ENCODE measurements at places on chromosomes 16 and 17.

GRCh38 chr16:12538667-12539091, 265.0 kb downstream of the CPPED1 start:
- DNase-seq, result peak; percentile 15

GRCh38 chr16:58563235-58563634, 47.9 kb downstream of the SETD6 start:
- DNase-seq, result no peak

GRCh38 chr16:72921620-72922019, 126.3 kb downstream of the ZFHX3 start:
- no peak for DNase-seq

- DNase-seq, result no peak
These were observed 9.5 kb upstream of the MRC2 start for GRCh38 chr17:62617894-62618472.

GRCh38 chr17:10435096-10435495, 13.3 kb upstream of the MYH8 start:
- DNase-seq, result no peak

GRCh38 chr17:70479779-70480178, 310.4 kb downstream of the KCNJ2 start:
- DNase-seq, result no peak

DNA sequence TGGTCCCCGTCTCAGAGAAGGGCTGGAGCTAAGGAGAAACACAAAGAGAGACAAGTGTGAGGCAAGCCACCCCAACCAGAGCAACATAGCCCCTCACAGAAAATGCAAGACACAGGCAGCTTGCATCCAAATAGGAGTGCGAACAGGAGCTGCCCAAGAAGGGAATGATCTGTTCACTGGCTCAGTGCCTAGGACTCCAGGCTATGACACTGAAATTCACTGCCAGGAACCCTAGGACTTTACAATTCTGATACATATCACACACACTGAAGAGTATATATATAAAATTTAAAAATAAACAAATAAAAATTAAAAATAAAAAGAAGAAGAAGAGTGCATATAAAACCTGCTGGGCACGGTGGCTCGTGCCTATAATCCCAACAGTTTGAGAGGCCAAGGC, 5.2 kb downstream of the ZNF23 start:
- DNase-seq, result no peak

- peak; percentile 98 for DNase-seq
These were observed 11.8 kb downstream of the GRB2 start for GRCh38 chr17:75393523-75394331.

GRCh38 chr16:66099306-66099705, 267.2 kb upstream of the CDH5 start:
- no peak for DNase-seq

GRCh38 chr17:42559075-42559474, 2.9 kb upstream of the COASY start:
- no peak for DNase-seq

GRCh38 chr17:29295420-29295819, 1.5 kb upstream of the NUFIP2 start:
- DNase-seq, result no peak

- DNase-seq, result no peak
These were observed 25.6 kb downstream of the GOSR2 start for GRCh38 chr17:46948544-46948943.

DNA sequence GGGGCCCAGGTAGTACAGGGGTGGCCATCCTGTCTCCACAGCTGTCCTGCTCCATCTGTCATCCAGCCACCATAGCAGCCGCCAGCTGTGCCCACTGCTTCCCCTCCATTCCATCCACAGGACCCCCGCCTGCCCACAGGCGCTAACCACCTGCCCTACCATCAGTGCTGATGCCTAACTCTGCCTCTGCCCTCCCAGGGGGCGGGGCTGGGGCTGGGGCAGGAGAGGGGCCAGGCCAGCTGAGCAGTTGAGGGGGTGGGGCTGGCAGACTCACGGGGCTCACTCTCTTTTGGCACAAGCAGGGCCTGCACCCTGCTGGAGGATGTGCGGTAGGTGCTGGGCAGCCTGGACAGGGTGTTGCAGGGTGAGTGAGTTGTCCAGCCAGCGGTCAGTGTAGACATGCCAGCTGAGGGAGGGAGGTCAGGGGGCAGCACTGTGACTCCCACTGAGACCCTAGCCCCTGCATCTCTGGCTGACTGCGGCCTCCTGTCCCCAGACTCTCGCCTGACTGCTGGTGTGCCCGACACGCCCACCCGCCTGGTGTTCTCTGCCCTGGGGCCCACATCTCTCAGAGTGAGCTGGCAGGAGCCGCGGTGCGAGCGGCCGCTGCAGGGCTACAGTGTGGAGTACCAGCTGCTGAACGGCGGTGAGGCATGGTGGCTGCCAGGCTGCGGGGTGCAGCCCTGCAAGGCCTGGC, 9.6 kb downstream of the GALK1 start:
- DNase-seq, result no peak

- no peak for DNase-seq
These were observed 30.3 kb upstream of the MYO15B start for GRCh38 chr17:75557075-75557851.

DNA sequence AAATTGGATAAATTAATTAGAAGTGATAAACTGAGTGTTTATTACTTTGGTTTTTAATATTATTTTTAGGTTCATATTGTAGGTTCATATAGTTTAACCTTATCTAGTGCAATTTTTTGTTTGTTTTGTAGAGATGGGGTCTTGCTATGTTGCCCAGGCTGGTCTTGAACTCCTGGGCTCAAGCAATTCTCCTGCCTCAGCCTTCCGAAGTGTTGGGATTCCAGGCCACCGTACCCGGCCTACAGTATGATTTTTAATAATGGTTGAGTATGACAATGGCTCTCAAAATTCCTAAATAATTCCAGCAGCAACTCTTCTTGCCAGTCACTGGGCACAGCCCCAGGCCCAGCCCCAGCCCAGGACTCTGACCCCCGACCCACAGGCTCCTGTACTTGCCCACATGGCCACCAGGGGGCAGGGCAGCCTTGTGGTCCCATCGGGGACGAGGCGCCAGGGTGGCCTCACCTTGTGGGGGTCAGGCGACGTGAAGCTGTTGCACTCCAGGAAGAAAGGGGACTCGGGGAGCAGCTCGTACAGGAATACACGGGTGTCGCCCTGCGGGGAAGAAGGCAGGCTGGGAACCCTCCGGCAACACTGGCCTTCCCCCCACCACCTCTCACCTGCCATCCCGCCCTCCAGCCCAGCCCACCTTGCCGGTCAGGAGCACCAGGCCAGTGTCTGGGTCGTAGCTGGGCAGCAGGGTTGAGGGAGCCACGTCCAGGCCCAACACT, 7.9 kb upstream of the PAM16 start:
- DNase-seq, result peak; percentile 35

GRCh38 chr17:29591146-29591736, 1.7 kb upstream of the ANKRD13B start:
- no peak for DNase-seq

- DNase-seq, result no peak
These were observed 27.3 kb downstream of the HIC1 start for GRCh38 chr17:2082003-2082781.

GRCh38 chr17:44358066-44358465, 5.6 kb downstream of the FAM171A2 start:
- no peak for DNase-seq

DNA sequence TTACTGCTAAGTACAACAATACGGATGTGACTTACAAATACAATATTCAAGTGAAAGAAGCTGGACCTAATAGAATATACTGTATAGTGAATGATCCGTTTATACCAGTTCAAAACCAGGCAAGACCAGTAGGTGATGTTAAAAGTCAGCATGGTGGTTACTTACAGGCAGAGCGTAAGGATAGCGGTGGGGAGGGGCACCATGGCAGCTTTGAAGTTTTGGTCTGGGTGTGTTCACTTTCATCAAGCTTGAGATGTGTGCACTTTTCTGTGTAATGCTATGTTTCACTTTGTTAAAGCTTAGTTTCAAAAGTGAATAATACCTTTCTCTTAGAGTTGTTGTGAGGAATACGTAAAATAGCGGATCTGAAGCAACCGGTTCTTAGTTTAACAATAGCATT, 16.5 kb upstream of the SLC35G3 start:
- DNase-seq, result no peak

GRCh38 chr17:35046740-35047283, 16.7 kb downstream of the RFFL start:
- DNase-seq, result no peak

Measured in KBM-7 (cell line).